Thoracic aorta (tissue), 2 donors: ENCODE measurements at places on chromosomes 13 and 19.

DNA sequence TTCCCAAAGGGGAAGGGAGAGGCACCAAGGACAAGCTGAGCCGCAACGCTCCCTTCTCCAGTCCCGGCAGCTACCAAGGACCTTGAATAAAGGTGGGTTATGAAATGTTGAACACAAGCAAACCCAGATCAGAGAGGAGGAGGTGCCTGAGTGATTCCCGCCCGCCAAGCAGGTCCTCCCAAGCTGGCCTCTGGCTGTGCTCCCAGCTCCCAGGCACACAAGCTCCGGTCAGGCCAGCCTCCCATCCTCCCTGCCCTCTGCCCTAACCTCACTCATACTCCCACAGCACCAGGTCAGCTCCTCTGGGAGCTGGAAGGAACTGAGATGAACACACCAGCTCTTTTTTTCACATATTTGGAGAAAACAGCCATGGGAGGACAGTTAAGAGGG lies 3.7 kb downstream of the NAPA start:
- DNase-seq: no peak

DNA sequence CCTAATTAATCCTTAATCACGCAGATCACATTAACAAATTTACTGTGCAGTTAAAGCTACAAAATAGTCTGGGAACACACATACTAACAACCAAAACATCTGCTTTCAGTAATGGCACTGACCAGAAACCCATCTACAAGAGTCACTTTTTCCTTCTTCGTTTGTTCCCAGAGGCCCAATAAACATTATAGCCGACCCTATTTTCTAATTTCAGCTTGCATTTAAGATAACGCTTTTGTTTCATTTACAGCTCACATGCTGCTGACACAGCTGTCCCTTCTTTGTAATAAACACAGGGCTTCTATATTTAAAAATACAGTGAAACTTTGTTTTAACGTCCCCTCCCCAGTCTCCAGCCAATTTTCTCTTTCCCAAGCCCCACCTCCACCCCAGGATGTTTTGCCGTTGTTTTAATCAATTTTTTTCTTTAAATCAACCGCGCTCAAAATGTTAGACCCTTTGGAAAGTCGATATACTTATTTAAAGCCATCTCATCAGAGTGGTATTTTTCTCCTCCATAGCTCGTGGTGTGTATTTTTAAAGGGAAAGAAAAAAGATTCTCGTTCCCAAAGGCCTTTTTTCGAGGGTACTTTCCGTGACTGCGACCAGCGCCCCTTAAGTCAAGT lies 1.7 kb upstream of the WBP4 start:
- no peak for DNase-seq

DNA sequence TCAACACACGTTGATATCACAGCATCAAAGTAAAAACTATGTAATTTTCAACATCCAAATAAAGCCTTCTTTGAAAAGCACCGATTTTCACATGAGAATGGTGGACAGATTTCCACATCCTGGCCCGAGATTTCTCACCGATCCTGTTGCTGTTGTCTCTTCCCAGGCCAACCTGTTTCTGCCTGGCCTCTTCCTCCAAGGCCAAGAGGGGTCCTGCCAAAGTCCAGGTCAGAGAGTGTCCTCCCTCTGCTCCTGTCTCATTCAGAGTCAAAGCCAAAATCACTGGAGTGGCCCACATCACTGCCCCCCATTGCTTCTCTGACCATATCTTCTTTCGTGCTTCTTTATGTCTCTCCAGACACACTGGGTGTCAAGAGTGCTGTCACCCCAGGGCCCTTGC lies 49.5 kb downstream of the CHST8 start:
- no peak for DNase-seq

- DNase-seq: no peak
These were observed 53.7 kb downstream of the RAB20 start for GRCh38 chr13:110507678-110508381.

DNA sequence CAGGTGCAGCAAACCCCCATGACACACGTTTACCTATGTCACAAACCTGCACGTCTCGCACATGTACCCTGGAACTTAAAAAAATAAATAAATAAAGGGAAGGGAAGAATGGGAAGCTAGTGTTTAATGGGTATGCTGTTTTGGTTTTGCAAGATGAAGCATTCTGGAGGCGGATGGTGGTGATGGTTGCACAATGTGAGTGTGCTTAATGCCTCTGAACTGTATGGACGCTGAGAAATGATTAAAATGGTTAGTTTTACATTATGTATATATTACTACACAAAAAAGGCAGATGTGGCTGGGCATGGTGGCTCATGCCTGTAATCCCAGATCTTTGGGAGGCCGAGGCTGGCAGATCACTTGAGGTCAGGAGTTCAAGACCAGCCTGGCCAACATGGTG lies 17.8 kb downstream of the NFILZ start:
- DNase-seq: no peak

GRCh38 chr13:93847162-93847561 lies 620.6 kb downstream of the GPC6 start:
- no peak for DNase-seq
